ENCODE measurements at places on chromosomes 4 and X. TPM values are rescaled to one million over a fixed set of nuclear protein-coding genes. Genes with fewer than 3 reads are reported as not detected.

The RBM41 gene
- 25.1 TPM for polyA plus RNA-seq

The RPS3A gene
- polyA plus RNA-seq, result 4,366 TPM

The CITED1 gene
- polyA plus RNA-seq, result 3.4 TPM

The TMEM35A gene
- 9.9 TPM for polyA plus RNA-seq

The MXD4 gene
- polyA plus RNA-seq, result 61.5 TPM

- DNase-seq, result no peak
Observed at GRCh38 chrX:118614150-118614549, 113.3 kb upstream of the IL13RA1 start.

GRCh38 chrX:43005561-43005960, 227.6 kb upstream of the PPP1R2C start:
- no peak for DNase-seq

DNA sequence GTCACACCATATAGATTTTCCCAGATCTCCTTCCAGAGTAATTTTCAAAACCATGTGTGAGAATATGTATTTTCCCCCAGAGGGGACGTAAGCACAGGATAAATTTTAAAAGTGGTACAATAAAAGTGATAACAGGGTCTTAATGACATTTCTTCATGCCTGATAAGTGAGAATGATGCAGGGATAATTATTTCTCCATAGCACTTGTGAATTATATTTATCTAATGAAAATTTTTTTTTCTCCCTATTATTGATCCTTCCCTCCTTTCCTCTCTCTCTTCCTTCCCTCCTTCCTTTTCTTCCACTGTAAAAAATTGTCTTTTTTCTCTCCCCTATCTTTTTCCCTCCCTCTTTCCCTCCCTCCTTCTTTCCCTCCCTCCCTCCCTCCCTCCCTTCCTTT, 17.0 kb upstream of the TRPC3 start:
- no peak for DNase-seq

DNA sequence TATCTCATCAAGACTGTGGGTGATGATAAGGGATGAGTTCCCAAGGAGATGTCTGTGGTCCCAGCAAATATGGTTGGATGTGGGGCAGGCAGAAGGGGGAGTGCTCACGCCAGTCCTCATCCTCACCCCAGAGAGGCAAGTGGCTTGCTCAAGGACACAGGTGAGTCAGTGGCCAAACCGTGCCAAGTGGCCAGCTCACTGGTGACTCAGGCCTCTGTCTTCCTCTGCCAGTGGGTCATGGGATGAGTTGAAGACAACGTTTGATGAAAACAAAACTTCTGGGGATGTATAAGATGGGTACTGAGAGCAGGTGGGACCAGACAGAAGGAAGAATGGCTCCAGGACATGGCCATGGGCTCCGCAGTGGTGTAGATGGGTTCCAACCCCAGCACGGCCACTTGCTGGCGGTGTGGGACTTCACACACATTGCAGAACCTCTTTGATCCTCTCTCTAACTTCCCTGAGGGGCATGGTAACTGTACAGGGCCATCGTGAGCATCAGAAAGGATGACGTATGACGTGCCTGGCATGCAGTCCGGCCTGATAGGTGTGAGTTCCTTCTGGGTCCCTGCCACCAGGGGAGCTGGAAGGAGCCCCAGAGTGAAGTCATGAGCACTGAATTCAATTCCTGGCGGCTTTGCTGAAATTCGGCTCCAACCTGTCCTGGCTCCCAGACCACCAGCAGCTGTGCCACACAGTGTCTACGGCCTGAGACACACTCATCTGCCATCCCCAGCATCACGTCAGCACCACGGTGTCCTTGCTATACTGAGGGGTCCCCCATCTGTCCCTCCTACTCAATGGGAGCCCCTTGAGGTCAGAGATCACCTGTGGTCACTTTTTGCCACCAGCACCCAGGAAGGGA, 41.3 kb upstream of the GPR78 start:
- no peak for DNase-seq

GRCh38 chr4:40246011-40246900, 49.4 kb downstream of the RHOH start:
- peak; percentile 13 for DNase-seq

- DNase-seq, result no peak
Observed at GRCh38 chr4:93825551-93826216, 2.9 kb upstream of the ATOH1 start.

DNA sequence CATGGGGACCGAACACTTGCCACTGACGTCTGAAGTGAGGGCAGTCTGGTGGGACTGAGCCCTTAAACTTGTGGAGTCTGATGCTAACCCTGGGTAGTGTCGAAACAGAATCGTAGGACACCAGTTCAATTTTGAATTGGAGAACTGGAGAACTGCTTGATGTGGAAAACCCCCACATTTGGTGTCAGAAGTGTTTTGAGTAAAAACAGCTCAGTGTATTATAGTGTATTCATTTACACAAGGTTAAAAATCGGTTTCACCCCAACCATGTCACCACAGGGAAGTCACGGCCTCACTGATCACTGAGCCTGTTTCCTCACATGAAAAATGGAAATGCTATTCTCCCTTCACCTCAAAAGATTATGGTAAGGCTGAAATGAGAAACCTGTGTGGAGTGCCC, 21.9 kb downstream of the PIN4 start:
- DNase-seq, result no peak

GRCh38 chr4:33709247-33709646, 2535.1 kb downstream of the ARAP2 start:
- DNase-seq, result no peak

DNA sequence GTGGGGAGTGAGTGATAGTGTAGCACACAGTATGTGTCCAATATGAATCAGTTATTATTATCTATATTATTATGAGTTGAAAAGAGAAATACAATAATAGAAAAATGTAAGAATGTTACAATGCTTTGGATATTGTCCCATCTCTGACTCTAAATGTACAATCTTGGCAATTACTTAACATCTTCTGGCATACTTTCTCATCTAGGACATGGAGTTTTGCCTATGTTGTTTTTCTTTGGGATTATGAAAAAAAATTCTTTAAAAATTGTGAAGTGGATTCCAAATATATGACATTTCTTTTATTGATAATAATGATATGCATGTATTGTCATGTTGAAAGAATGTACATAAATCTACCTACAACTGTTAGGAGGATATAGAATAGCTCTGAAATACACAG, 84.1 kb downstream of the TBCK start:
- DNase-seq, result no peak

- DNase-seq, result no peak
Observed at GRCh38 chrX:46572340-46572936, 1.1 kb upstream of the CHST7 start.

DNA sequence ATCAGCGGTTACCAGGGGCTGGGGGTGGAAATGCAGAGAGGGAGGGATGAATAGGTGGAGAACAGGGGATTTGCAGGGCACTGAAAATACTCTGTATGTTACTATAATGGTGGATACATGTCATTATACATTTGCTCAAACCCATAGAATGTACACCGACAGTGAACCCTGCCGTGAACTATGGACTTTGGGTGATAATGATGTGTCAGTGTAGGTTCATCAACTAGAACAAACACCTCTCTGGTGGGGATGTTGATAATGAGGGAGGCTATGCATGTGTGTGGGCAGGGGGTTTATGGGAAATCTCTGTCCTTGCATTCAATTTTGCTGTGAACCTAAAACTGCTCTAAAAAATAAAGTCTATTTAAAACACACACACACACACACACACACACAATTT, 11.5 kb downstream of the HPSE start:
- DNase-seq, result no peak

- no peak for DNase-seq
Observed at GRCh38 chrX:40105835-40106675, 8.3 kb upstream of the BCOR start.

GRCh38 chrX:64698317-64698716, 277.9 kb downstream of the ZC4H2 start:
- no peak for DNase-seq

DNA sequence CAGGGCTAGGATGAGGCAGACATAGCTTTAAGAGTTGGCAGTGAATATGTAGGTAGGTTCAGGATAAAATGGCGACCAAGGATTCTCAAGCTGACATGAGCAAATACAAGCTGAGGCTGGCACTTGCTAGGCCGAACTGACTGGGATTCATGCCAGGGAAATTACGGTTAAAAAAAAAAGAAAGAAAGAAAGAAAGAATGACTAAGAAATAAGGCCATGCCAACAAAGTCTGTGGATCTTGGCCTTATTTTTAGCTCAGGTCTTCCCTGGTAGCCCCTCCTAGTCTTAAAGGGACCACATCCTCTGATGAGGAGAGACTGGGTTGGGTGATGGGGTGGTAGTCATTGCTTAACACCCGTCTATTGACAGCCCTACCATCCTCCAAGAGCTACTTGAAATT, 64.4 kb upstream of the KLHL13 start:
- no peak for DNase-seq

DNA sequence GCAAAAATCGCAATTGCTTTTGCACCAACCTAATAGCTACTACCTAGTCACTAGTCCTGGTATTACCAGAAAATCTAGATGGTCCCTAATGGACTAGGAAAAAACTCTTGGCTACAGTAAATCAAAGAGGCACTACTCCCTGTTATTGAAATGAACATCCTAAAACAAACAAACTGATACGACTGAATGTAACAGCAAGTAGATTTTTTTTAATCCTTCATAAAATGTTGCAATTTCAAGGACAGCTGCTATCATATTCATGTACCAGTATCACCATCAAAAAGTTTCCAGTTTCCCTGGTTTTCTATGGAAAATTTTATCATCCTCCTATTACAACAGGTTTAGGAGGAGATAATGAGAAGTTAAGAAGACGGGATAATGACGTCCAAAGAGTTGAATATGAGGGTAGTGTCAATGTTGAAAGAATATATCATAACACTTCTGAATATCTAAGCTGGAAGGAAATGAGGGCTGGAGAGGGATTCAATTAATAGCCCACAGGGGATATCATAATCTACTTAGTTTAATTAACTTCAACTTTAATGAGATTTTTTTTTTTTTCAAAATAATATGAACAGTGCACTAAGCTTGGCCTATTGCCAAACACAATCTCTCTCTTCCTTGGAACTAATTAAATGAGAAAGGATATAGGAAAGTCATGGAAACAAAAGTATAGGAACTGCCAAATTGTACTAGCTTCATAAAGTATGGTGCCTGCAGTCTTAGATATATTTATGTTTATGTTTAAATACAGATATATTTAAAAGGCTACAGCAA, 94.8 kb upstream of the SMIM10 start:
- DNase-seq, result no peak

- no peak for DNase-seq
Observed at GRCh38 chrX:148185631-148186030, 204.5 kb downstream of the FMR1NB start.

DNA sequence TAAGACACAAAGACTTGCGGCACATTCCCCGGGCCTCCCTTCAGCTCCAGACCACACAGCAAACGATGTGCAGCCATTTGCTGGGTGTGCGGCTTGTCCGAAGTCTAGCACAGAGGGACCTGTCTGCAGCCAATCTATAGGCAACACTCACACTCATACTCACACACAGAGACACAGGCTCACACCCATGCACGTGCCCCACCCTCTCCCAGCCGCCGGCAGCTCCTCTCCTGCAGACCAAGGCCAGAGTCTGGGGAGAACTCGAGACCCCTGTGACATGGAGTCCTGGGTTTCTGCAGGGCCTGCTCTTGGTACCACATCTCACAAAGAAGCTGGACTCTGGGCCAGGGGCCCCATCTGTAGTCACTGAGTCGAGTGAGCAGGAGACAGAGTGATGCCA, 245.4 kb upstream of the PSAPL1 start:
- DNase-seq, result no peak

DNA sequence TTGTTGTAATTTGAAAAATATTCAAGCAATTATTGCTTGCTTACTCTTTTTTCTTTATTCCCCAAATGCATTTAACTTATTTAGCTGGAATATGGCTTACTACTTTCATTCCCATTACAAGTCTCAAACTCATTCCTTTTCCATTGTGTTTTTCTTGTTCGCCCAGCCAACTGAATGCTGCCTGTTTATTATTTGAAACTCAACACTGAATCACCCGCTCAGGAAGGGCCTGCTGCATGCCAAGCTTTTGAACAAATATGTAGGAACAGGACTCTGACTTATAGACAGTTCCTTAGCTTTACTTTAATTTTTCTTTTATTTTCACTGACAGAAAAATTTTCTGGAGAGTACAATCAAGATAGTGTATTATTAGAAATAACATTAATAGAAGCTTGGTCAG, 12.9 kb downstream of the PCDH18 start:
- no peak for DNase-seq

DNA sequence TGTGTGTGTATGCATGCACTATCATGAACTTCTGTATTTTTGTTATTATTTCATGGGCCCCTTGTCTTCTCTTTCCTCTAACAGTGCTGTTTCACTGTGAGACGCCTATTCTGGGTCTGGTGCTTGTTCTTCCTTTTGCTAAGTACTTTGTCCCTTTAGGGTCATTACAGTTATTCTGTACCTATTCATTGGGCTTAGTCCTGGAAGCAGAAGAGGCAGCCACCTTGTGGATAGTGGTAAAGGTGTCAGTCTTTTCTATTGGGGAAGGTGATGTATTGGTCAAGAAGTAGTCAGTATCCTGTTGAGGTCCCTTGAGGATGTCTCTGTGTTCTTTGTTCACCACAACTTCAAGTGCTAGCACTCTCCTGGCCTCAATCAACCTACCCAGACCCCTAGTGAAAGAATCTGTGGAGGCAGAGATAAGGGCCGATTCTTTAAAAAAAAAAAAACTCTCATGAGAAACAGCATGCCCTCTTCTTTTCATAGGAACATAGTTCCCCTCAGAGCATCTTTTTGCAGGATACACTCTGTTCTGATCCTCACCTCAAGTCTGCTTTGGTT, 593.8 kb downstream of the SPRY1 start:
- DNase-seq, result no peak

GRCh38 chrX:11403631-11404030, 110.4 kb downstream of the AMELX start:
- DNase-seq, result no peak
